Activated T-cell treated with anti-CD3 and anti-CD28 coated beads, Interleukin-2, amount 50 U/mL, for 4 hours (primary cell): ENCODE measurements at places on chromosomes 16 and 17.

GRCh38 chr16:23132775-23133463 lies 16.3 kb downstream of the USP31 start:
- no peak for DNase-seq

GRCh38 chr16:19363740-19364139 lies 53.9 kb upstream of the TMC5 start:
- no peak for DNase-seq

- no peak for DNase-seq
These were observed 743.9 kb upstream of the SOX9 start for GRCh38 chr17:71376933-71377332.

DNA sequence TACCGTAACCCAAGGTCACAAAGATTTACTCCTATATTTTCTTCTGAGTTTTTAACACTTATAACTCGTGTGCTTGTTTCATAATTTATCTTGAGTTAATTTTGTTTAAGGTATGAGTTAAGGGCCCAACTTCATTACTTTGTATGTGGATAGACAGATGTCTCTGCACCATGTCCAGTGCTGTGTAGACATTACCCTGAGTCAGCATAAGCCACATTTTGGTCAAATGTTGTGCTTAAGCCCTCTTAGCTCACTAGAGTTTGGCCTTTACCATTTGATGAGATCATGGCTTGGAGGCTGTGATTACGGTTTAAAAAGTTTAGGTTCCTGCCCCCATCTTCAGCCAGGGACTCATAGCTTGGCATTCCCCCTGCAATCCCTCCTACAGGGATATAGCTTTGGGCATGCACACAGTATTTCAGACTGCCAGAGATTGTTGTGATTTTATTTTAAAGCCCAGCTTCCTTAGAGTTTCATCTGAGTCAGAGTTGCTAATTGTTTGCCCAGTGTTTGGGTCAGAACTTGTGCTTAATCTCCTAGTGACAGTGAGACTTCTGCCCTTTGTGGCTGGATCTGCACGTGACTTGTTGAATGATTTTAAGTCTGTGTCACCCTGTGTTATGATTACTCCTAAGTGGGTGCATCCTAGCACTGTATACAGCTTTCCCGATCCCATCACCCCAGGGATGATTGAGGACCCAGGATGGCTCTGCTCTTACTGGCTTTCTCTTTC lies 393.1 kb downstream of the CNTNAP4 start:
- DNase-seq, result no peak

- DNase-seq, result no peak
These were observed 12.3 kb downstream of the DNAH2 start for GRCh38 chr17:7729816-7730215.

- no peak for DNase-seq
These were observed 48.6 kb downstream of the FOXL1 start for GRCh38 chr16:86626966-86627365.

DNA sequence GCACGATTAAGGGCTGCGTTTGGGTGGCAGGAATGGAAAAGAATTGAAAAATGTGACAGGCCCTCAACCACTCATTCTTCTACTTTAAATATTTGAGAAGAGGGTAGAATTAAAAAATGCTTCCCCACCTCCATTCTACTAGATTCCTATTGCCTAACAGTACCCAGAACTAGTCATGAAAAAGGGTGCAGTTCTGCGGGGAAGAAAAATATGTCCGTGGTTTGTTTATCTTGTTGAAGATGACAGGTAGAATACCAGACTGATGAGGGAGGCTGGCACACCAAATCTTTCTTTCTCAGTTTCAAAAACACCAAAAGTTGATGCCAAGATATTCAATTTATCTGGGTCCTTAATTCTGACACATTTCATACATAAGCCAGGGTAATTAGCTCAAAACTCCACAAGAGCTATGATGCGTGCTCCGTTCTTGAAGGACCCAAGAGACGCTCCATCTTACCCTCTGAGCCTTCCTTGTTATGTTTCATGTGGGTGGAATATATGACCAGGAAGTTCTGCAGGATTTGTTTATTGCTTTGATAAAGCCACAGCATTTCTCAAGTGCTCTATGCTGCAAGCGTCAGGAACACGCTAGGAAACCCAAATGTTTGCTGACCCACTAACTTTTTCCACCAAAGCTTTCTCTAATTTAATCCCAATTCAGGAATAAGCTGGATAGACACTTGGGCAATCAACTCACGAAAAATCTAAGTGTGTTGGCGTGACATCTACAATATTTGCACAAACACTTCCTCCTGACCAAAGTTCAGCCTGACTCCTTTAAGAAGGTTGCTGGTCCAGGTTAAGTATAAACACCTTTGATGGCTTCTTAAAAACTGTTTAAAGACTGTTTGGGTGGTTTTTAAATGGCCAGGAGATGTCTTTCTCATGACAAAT lies 20.6 kb upstream of the GAN start:
- DNase-seq, result no peak

DNA sequence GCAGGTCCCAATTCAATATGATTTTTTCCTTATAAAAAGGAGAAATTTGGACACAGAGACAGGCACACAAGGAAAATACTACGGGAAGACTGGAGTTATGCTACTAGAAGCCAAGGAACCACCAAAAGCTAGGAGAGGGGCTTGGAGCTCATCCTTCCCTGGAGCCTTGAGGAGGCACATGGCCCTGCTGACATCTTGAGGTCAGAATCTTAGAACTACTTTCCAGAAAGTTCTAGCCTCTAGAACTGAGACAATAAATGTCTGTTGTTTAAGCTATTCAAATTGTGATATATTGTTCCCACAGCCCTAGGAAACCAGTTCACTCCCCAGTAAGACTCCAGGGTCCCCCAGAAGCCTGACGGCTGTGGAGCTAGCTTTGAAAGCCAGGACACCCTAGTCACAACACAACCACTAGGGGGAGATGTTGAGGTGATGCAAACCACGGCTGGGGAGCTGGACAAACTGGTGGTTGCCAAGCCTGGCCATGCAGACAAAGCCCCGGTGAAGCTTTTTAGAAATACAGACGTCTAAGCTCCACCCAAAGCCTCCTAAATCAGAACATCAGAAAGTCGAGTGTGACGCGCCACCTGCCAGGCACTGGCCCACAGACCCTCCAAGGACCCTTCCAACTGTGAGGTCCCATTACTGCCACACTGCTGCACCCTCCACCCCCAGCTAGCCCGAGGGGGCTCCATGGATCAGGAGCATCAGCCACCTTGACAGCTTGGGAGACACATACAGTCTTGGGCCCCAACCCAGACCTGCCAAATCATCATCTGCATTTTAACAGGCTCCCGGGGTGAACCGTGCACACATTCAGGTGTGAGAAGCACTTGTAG lies 106.4 kb downstream of the SLC39A11 start:
- DNase-seq, result peak; percentile 27

GRCh38 chr17:29848737-29849136 lies 81.3 kb downstream of the SSH2 start:
- DNase-seq, result no peak

DNA sequence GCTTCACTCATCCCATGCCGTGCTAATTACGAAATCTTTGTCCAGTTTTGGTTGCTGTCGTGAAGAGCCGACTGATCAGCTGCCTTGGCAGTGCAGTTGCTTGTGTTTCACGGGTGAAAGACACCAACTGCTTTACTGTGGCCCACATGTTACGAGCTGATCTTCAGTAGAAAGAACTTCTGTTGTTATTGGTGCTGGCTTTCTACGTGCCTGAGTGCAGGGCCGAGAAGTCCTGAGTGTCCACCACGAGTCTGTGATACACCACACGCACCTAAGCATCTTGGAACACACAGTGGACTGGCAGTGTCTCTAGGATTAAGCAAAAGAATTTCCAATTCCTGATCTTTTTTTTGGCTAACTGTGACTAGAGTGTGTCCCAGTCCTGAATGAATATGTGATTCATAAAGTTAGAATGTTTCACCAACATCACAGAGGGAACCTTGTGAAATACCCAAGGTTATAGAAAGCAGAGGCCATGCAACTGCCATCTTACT lies 70.4 kb upstream of the CLEC18A start:
- no peak for DNase-seq

DNA sequence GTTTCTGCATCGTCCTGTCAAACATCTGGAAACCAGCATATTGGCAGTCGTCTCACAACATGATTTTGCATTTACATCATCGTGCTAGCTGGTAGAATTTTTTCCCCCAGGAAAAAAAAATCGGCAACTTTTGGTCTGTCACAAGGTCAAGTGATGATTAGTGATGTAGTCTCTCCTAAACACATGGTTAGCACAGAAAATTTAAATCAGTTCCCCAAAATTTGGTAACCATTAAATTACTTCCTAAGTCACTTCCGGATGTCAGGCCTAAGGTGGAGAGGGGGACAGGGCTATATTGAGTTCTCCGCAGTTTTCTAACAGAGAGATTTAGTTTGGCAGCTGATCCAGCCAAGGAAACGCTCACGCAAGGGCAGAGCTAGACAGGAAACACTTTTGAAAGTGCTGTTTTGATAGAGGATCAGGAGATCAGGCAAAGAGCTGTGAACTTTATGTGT lies 271.0 kb upstream of the TBX2 start:
- no peak for DNase-seq

DNA sequence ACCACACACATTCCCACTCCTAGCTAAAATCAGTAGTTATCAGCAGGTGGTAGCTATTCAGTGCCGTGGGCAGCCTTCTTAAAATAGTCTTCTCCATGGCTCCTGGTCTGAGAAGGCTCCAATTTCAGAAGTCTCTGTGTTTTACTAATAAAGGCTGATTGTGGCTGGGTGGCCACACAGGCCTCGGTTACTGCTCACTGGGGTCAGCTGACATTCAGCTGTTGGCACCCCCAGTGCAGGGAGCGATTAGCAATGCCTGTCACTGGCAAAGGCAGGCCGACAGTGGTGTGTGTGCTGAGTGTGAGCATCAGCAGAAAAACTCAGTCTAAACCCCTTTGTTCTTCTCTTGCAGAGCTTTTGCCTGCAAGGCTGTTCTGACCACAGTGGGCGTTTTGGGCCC lies 16.6 kb upstream of the DBNDD1 start:
- no peak for DNase-seq

- DNase-seq, result no peak
These were observed 1.3 kb downstream of the NAGS start for GRCh38 chr17:44005527-44006271.
